ENCODE measurements at places on chromosomes 3 and 15. TPM values are rescaled to one million over a fixed set of nuclear protein-coding genes. Genes with fewer than 3 reads are reported as not detected.

The SI gene
- total RNA-seq = not detected

The TMEM41A gene
- total RNA-seq = 32.0 TPM

The HSPBAP1 gene
- 16.4 TPM for total RNA-seq

The TNFSF10 gene
- 191 TPM for total RNA-seq

The SLC22A13 gene
- total RNA-seq = 0.43 TPM

The CACNA2D2 gene
- not detected for total RNA-seq

Data from nasal cavity respiratory epithelium epithelial cell of viscerocranial mucosa (primary cell).